ENCODE measurements at places on chromosomes 2 and 18.

GRCh38 chr2:215419769-215420470 is 15.9 kb downstream of the FN1 start:
- no peak for DNase-seq

GRCh38 chr2:217930761-217931563 is 71.8 kb downstream of the TNS1 start:
- no peak for DNase-seq

DNA sequence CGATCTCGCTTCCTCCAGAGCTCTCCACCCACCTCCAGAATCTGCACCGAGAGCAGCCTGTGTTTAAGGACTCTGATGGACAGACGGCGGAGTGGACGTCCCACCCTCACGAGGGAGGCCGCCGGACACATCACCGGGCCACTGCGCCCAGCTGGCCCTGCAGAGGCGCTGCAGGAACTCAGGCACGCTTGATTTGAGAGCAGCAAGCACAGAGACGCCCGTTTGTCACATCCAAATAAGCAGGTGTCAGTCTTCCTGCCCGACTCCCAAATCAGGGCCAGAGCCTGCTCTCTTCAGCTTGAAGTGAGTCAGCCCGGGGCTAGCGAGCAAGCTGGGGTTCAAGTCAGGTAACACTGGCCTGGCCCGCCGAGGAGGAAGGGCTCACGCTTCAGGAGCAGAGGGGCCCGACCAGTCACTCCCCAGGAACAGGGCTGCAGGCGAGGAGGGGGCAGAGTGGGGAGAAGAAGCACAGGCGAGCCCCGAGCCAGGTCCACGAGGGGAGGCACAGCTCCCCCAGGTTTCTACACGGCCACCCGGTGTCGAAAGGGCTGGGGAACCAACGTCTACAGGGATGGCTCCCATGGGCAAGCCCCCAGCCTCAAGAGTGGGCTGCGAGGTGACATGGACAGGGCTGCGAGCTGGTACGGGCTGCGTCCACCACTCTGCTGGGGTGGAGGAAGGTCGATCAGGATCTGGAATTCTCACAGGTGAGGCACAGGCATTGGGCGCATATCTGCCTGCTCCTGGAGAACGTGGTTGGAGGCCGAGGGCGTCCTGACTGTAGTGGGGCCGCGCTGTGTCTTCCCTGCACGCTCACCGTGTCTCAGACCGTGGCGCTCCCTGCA is 52.5 kb upstream of the CTDP1 start:
- DNase-seq = no peak

DNA sequence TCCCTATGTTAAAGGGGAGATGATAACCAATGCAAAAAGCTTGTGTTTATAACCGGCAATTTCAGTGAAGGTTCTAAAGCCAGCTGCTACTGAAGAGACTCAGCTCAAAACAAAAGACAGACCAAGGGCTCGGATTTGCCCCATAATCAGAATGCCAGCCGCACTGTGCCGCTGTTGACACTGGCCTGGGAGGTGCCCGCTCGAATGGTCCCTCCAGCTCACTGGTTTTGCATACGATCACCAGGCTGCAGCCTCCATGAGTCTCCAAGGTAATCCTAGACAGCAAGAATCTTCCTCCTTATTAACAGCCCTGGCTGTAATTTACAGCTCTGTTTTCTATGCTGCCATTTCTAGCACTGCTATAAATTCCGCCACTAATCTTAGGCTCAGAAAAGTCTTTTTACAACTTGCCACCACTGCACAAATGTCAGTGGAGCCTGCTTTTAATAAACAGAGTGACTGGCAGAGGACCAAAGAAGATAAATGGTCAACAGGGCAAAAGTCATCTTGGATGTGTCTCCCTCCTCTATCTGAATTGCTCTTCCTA is 155.7 kb upstream of the SH3BP4 start:
- no peak for DNase-seq

GRCh38 chr18:10546557-10547300 is 20.9 kb downstream of the NAPG start:
- no peak for DNase-seq

DNA sequence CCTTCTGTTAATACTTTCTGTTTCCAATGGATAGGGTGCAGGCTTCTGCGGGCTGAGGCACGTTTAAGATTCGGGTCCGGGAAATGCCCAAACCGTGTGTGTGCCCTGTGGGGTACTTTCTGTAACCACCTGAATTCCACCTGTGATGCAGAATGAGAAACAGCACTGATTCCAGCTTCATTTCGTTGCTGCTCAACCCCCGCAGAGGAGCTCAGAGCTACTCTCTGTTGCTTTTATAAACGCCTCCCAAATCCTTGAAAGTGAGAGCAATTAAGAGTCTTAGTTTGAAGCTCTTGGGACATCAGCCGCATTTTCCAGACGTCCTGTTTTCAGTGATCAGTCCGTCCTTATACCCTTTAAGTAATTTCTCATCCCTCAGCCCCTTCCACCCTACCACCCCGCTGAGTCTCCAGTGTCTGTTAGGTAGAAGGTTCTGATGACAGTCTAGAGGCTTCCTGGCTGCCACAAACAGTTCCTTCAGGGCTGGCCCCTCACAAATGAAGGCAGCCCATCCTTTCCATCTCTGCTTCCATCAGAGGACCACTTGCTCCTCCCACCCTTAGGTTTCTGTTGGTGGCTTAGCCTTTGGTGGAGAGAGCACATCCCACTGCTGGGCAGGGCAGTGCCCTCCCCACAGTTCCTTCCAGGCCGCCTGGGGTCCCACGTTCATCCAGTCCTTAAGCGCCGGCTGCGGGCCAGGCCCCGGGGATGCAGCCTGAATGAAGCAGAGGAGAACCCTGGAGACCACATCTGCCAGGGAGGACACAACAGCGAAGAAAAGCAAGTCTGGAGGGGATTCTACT is 230.1 kb downstream of the SEPTIN10 start:
- no peak for DNase-seq

- no peak for DNase-seq
These were observed 231.9 kb upstream of the SIX2 start for GRCh38 chr2:45241061-45241561.

- no peak for DNase-seq
These were observed 397.8 kb downstream of the METTL4 start for GRCh38 chr18:2173486-2173885.

DNA sequence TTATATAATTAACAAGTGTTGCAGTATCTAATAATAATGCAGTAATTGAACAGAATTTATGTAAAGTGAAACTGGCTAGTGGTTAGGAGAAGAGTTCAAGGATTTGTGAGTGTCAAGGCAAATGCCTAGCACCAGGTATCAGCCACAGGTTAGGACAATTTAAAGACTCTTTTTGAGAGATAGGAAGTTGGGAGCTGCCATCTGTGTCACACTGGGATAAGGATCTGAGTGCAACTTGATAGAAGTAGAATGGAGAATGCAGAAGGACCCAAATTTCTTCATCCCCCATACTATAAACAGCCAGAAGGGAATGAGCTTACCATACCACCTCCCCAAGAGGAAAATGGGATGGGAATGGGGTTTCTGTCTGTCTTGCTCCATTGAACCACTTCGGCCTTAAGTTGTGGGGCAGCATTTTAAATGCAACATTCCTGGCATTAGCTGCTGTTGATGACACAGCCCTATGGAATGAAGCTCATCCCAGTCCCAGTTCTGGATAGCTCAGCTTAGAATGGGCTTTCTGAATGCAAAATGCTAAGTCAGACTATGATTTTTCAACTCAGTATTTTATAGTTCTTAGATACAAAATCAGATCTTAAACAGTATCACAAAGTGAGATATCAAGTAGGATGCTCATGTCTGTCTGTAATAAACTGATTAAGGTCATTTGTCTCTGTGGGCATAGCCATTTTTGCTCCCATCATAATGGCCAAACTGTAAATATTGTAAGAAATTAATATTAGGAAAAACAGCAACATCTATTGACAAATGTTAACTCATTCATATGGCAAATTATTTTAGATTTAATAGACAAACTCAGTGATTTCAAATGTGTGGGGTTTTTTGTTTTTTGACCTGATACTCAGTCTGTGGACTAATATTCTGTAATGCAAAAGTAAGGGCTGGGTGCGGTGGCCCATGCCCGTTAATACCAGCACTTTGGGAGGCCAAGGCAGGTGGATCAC is 44.0 kb downstream of the GPR155 start:
- no peak for DNase-seq

- DNase-seq = no peak
These were observed 452.4 kb downstream of the ZEB2 start for GRCh38 chr2:144067506-144067905.

DNA sequence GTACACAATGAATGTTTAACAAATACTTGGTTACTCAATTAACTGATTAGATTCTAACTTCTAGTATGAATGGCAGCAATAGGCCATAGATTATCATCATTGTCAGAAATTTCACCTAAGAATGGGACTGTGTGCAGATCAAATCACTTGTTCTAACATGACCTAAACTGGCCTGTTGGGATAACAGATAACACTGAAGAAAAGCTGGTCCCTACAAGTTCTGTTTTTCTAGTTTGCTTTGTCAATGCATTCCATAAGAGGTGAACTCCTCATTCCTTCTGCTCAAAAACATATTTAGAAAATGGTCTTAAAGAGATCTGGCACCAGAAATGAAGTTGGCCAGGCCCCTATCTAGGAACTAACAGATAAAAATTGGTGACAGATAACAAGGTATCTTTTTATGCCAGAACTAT is 175.4 kb downstream of the THADA start:
- DNase-seq = no peak

GRCh38 chr18:68707646-68708045 is 7.3 kb downstream of the TMX3 start:
- no peak for DNase-seq

DNA sequence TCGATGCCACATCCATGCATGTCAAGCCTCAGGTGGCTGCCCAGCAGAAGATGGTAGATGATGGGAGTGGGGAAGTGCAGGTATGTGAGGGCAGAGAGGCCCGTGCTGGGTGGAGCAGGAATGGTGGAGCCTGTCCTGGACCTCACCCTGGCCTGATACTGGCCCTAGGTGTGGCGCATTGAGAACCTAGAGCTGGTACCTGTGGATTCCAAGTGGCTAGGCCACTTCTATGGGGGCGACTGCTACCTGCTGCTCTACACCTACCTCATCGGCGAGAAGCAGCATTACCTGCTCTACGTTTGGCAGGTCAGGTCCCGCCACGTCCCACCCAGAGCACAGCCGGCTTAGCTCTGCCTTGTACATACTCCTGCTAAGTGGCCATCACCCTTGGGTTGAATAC is 13.0 kb downstream of the VIL1 start:
- no peak for DNase-seq

DNA sequence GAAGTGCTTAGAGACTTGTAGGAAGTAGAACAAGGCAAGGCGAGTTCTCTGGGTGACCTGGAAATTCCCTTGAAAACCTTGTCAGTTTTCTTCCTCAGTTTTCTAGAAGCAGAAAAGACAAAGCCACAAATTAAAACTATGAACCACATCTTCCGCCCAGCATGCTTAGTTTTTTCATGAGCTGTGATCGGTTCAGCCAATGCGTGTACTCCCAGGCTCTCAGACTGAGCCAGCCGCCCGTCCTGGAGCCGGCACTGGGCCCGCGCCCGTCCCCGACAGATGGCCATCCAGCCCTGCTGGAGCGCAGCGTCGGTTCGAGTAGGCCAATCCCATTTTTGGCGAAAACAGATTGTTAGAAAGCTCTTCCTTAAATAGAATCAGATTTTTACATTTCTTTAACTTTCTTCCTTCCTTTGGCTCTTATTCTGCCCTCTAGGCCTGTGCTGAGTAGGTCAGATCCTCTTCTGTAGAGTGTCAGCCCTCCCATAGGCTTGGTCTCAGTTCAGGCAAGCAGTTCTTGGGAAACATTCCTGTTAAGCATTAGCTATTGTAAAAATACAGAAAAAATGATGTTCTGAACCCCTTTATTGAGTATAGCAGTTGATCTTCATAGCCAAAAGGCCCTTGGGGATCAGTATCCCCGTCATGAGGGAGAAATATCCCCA is 112.5 kb downstream of the NCK2 start:
- no peak for DNase-seq

DNA sequence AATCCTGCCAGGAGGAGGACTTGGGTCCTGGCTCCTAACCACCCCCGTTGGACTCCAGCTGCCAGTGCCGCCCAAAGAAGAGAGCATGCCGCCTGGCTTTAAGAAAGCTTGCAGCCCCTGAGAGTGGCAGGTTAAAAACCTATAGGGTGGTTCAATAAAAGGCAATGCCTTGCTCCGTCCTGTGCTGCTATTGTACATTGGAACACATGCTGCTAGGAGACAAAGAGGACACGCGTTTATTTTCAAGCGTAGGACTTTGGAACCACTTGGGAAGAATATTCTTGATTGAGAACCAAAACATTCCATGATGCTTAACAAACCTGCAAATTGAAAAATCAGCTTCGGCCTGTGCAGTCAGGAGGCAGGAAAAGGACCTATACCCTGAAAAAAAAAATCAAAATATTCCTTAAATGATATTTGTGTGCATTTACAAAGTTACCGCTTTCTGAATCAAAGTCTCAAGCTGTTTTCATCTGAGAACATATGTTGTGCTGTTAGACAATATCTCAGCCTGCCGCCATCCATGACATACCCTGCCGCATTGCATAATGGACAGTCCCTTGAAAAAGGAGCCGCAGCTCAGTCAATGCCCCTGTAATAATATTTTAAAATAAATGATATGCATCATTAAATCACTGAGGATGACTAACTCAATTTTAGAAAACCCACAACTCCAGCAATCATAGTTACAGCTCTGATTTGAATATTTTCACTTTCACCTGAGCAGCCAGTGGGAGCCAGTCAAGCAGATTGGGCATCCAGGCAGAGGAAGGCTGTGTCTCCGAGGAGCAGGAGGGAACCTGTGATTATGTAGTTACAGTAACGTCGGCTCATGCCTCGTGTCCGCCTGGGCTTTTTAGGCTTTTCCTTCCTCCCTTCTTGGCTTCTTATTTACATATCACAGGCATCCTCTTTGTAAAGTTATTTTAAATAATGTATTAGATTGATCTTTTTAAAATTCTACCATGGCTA is 805.6 kb upstream of the FANCL start:
- DNase-seq = no peak

DNA sequence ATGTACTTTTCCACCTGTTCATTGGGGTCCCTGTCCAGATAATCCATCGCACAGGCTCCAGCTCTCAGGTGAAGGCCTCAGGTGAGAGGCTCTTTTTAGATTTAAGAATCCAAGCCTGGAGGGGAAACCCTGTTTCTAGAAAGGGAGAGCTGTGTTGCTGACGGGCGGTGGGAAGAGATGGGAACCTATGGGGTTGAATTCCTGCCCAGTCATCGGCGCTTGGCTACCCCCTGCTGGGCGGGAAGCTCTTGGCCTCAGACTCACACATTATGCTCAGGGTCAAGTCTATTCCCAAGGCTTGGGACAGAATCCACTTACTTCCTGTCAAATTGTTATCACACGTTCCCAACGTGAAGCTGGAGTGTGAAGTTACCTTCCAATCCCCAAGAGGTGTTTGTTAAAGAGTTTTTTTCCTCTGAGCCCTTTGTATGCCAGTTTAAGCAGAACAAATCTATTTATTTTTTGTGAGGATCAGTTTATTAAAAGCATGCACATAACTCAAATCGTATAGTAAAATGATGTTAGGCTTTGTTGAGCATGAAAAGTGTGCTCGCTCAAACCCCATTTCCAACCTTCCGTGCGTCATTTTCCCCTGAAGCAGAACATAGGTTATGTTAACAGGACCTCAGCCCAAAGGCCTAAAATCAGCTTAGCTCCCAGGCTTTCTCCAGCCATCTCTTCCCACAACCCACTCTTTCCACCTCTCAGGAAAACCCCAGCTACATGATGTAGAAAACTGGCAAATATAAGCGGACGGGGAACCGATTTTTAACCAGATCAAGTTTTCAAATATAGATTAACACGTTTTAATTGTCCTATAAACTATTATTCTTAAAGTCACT is 181.7 kb upstream of the ETAA1 start:
- no peak for DNase-seq
